Kidney glomerular epithelial cell (primary cell): ENCODE measurements at places on chromosomes 16 and 17.

DNA sequence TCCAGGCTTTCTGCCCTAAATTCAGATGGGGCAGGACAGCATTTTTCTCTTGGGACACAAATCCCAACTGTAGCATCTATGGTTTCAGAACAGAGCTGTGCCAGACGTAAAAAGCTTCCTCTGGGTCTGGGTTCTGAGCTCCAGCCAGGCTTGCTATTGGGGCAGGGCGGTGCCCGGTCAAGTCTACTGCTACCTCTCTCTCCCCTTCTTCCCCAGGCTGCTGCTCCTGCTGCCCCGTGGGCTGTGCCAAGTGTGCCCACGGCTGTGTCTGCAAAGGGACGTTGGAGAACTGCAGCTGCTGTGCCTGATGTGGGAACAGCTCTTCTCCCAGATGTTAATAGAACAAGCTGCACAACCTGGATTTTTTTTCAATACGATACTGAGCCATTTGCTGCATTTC is 1.1 kb downstream of the MT1M start:
- no peak for DNase-seq

DNA sequence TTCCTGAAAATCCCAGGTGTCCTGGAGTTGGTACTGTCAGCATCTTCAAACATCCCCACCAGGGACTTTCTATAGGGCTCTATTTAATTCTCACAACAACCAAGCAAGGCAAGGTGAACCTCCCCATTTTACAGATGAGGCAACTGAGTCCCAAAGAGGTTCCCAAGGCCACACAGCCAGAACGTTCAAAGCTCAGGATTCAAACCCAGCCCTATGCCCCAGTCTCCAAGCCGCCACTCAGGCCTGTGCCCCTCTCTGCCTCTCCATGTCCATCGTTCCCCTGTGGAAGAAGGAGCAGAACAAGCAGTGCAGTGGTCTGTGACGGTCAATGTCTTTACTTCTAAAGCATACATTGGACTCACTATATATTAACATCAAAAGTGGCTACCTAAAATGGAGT is 6.1 kb downstream of the ZNF319 start:
- no peak for DNase-seq

DNA sequence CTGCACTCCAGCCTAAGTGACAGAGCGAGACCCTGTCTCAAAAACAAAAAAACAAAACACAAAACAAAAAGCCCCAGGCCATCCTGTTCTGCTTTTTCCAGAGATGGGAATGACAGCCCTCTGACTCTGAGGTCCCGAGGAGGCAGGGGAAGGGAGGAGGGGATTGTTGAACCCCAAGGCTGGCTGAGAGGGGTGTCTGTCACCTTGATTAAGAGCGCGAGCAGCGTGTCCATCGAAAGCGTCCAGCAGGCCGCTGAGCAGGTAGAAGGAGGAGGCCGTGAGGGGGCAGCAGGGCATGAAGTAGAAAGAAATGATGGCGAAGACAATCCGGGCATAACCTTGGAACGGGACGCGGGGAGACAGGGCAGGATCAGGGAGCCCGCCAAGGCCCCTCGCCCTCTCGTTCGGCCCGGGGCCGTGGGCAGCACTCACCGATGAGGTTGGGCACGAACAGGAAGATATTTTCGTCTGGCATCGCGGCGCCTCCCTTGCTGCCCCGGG is 593 bp downstream of the CDIPT start:
- DNase-seq: peak; percentile 18

GRCh38 chr17:65334406-65334805 is 197.2 kb downstream of the RGS9 start:
- DNase-seq: no peak

- DNase-seq: no peak
These were observed 31.4 kb upstream of the MEAK7 start for GRCh38 chr16:84535851-84536250.

DNA sequence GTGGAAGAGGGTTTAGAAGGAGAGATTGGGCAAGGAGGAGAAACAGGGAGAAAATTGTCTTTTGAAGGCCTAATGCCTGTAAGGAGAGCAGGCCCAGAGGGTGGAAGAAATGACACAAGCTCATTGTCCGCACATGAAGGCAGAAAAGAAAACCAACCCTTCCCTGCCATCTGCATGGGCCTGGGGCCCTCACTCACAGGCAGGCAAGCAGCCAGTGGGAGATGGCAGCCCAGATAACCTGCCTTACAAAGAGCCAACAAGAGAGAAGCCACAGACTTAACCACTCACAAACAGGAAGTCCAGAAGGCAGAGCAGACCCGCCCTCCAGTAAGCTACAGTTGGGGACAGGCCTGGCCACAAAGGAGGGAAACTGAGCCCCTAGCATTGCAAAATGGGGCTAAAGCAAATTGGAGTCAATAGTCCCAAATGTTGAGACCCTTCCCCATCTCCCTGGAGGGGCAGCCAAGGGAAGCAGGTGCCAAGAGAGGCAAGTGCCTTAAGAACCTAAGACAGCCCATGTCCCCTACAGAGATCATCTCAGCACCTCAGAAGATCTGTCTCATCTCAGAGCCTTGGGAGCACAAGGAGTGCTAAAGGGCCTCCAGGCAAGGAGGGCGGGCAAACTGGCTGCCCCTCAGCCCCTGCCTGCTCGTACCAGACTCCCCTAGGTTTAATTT is 7.3 kb upstream of the TSPOAP1 start:
- no peak for DNase-seq

- peak; percentile 39 for DNase-seq
These were observed 3.1 kb downstream of the ALDH3A2 start for GRCh38 chr17:19651451-19652238.

DNA sequence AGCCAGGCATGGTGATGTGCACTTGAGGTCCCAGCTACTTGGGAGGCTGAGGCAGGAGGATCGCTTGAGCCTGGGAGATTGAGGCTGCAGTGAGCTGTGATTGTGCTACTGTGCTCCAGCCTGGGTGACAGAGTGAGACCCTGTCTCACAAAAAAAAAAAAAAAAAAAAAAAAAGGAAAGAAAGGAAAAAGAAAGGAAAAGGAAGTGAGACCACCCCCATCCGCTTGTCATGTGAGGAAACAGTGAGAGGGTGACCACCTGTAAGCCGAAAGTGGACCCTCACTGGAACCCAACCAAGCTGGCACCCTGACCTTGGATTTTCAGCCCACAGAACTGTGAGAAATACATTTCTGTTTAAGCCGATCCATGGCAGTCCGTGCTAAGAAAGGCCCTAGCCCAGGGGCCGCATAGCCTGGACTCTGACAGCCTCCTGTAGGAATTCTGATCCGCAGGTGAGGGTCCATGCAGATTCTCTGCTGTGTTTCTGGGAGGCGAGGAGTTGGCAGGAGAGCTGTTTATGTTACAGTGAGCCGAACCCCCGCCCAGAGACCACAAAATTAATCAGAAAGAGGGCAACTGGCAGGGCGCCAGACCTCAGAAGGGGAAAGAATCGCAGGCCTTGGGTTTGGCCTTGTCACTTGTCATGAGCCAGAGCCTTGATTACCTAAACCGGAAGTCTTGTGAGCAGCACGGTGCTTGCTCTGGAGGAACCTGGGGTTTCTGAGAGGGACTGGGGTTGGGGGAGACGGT is 945 bp downstream of the SGSH start:
- peak; percentile 68 for DNase-seq

- peak; percentile 31 for DNase-seq
These were observed 42.7 kb upstream of the SMPD3 start for GRCh38 chr16:68490829-68491575.

- DNase-seq: no peak
These were observed 2.8 kb downstream of the SF3B3 start for GRCh38 chr16:70526403-70526802.

DNA sequence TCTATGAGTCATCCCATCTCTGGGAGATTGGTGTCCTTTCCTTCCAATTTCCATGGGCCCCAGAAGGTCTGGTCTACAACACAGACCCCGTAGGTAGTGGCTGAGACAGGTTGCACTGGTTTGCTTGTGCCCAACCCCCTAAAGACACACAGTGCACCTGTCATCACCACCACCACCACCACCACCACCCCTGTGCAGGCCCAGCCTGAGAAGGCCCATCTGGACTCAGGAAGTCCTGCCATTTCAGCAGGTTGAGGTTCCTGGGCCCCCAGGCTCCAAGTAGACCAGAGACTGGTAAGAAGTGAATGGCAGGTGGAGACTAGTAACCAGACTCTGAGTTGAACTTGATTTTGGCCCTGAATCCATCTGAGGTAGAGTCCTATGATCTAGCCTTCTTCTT is 25.9 kb upstream of the PHB1 start:
- DNase-seq: no peak

DNA sequence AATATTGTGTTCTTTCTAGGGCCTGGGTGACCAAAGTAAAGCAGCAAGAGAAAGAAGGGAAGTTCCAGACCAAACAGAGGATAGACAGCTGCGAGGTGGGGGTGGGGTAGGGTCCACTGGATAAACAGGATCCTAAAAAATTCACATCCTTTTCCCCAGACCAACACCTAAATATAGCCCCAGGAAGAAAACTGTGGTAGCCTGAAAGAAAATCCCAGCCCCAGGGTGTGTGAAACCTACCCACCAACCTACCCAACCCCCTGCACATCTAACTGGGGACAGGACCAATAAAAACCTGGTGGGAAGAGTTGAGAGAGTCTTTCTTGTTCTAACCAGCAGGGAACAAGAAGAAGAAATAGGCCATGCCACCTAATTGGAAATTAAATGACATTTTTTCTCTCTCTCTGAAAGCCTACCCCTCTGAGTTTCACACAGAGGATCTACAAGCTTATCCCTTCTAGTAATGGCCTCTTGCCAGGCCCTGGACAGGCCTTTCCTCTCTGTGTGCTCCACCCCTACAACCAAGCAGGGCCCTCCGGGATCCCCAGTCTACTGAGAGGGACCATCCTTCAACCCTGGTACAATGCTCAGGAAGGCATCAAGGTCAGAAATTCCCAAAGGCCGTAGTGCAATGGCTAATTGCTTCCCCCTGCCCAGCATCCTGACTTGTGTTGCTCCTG is 12.0 kb downstream of the MYO18A start:
- DNase-seq: no peak

DNA sequence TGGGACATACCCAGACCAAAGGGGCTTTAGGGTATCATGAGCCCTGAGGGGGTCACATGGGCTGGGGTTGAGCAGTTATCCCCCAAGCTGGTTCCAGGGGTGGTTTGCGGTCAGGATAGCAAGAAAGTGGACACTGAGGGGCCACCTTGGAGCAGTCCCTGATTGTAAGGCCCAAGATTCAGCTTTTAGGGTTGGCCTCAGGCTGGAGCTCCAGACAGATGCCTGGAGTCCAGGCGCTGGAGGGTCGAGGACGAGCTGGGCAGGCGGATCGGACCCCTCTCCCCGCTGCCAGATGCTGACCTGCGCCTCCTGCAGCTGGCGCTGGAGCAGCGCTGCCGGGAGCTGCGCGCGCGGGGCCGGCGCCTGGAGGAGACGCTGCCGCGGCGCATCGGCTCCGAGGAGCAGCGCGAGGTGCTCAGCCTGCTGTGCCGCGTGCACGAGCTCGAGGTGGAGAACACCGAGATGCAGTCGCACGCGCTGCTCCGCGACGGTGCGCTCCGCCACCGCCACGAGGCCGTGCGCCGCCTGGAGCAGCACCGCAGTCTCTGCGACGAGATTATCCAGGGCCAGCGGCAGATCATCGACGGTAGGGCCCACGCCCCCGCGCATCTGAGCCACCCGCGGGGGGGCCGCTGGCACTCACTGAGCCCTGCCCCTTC is 10.0 kb downstream of the BTBD17 start:
- no peak for DNase-seq

DNA sequence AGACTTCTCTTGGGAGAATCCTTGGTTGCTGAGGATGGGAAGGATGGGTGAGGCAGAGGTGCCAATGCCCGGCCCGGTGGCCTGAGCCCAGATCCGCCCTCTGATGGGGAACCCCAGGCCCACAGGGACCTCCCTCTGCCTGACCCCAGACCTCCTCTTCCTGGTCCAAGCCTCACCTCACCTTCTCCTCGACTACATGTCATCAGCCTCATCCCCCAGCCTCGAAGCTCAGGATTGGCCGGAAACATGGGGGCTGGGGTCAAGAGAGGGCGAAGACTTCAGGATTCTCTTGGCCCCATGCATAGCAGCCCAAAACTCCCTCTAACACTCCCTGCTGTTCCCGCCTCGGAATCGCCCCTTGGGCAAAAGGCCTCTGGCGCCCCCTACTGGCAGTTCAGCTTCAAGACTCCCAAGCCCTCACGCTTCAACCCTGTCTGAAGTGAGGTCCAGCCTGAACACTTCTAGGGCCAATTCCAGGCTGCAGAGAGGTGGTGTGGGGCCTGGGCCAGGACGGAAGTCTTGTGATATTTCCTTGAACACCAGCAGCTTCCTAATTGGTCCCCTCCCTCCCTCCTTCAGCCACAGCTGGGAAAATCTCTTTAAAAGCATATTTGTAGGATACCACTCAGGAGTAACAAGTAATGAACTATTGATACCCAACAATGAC is 47.2 kb downstream of the ARHGAP27 start:
- peak; percentile 71 for DNase-seq

DNA sequence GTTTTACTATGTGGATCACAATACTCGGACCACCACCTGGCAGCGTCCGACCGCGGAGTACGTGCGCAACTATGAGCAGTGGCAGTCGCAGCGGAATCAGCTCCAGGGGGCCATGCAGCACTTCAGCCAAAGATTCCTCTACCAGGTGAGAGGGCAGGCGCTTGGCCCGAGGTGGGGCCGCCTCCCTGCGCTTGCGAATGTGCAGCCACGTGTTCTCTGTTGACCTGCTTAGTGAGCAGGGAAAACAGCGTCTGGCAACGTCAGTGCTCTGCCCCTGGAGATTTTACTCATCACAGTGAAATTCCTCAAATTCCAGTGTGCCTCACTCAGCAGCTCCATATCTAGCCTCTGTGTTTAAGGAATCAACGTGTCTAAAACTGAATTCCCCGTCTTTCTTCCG is 33.4 kb upstream of the CLEC18A start:
- DNase-seq: peak; percentile 90

DNA sequence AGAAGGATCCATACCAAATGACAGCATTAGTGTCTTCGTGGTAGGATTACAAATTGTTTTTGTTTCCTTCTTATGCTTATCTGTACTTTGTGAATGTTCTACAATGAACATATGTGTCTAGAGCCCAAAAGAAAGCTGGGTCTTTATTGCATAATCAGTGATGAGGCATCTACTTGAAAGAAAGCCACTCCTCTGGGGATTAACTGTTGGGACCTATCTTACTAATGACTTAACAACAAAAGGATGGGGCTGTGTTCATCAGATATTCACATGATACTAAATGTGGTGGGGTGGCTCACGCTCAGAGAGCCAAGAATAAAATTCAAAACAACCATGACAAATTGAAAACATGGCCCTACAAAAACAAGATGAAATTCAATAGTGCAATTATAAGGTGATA is 160.2 kb downstream of the RGS9 start:
- DNase-seq: no peak

GRCh38 chr16:49811644-49812334 is 44.1 kb downstream of the ZNF423 start:
- DNase-seq: no peak
